PC-9 (cell line): ENCODE measurements at places on chromosomes 4 and X. TPM values are rescaled to one million over a fixed set of nuclear protein-coding genes. Genes with fewer than 3 reads are reported as not detected.
A peak's percentile ranks its signal among the peaks of the same experiment; 100 is the strongest.

- peak; percentile 83 for DNase-seq
These were observed 5.6 kb downstream of the PNCK start for GRCh38 chrX:153667956-153668396.

- no peak for DNase-seq
These were observed 29.8 kb downstream of the PTCHD1 start for GRCh38 chrX:23364416-23364815.

GRCh38 chrX:135544338-135544948, 24.0 kb downstream of the INTS6L start:
- DNase-seq, result no peak

DNA sequence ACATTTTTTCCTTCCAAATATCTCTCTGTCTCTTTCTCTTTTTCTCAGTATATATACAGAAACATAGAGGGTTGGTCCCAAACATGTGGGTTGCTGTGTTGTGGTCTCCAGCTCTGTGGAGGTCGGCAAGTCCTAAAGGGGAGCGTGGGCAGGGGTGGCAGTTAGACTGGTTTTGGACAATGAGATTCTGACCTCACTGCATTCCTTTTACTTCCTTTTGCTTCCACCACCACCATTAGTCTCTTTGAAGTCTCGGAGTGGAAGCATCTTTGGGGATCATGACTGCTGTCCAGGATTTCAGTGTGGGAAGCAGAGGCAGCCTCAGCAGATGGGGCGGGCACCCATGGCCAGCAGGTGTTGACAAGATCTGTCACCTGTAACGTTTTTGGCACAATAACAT, 1091.8 kb downstream of the RAPGEF2 start:
- DNase-seq, result no peak

- DNase-seq, result no peak
These were observed 65.5 kb upstream of the FHDC1 start for GRCh38 chr4:152870606-152871005.

DNA sequence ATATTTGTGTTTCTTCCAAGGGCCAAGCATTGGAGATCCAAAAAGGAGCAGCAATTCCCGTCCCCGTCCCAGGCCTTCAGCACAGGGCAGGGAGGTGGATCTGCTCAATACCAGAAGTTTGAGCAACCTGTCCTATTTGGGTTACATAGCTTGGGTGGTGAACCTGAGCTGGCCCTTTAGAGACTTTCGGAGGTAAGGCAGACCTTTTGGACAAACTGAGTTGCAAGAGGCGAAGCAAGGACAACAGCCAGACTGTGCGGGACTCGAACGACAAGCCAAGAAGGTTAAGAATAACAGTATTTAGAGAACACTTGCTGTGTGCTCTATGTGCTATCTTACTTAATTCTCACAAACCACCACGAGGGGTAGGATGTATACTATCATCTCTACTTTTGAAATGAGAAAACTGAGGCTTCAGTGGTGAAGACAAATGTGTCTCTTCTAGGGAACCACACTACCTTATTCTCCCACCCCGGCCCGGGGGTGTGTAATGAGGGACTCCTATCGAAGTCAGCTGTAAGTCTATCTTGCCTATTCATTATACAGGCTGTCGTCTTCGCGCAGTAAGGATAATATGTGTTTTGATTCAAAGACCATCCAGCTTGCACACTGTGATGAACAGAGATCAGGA, 1.3 kb downstream of the NOP14 start:
- no peak for DNase-seq

- no peak for DNase-seq
These were observed 290.3 kb downstream of the LDB2 start for GRCh38 chr4:16608123-16608522.

GRCh38 chr4:48162162-48162561, 28.1 kb upstream of the TXK start:
- no peak for DNase-seq

The CENPI gene
- 18.0 and 26.1 TPM in 2 replicates for total RNA-seq

The WNK3 gene
- not detected in 2 replicates for total RNA-seq

The PAGE2 gene
- not detected in 2 replicates for total RNA-seq

The ARMCX2 gene
- total RNA-seq, result 4.4 and 5.2 TPM in 2 replicates

The RHOXF1 gene
- total RNA-seq, result 0.81 TPM in 1 of 2 replicates, not detected in the other
